ENCODE measurements at places on chromosomes 16 and 17.
A peak's percentile ranks its signal among the peaks of the same experiment; 100 is the strongest.

GRCh38 chr16:69469807-69470561, 45.6 kb downstream of the CYB5B start:
- DNase-seq = no peak

- DNase-seq = no peak
Observed at GRCh38 chr17:74713171-74713755, 540 bp upstream of the CD300LF start.

DNA sequence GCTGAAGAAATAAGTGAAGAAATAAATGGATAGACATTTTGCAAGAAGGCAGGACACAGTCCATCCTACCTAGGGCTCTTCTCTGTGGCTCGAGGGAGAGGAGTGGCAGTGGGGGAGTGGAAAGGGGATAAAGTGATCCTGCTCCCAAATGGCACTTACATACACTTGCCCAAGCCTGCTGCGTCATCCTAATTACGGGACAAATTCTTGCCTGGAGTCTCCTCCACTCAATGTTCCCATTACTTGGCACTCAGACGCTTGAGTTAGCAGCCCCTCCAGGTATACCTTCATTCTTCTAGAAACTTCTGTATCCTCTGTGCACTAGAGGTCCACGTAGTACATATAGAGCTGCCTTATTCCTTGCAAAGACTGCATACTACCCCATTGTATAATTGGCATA, 15.7 kb upstream of the MAP3K14 start:
- no peak for DNase-seq

- DNase-seq = no peak
Observed at GRCh38 chr17:48539177-48539576, 5.7 kb downstream of the HOXB2 start.

- DNase-seq = peak; percentile 57
Observed at GRCh38 chr17:58330997-58331814, 2.6 kb upstream of the TSPOAP1 start.

- DNase-seq = no peak
Observed at GRCh38 chr17:62673614-62674362, 46.3 kb downstream of the MRC2 start.

- peak; percentile 31 for DNase-seq
Observed at GRCh38 chr17:37389160-37389559, 13.4 kb downstream of the C17orf78 start.

DNA sequence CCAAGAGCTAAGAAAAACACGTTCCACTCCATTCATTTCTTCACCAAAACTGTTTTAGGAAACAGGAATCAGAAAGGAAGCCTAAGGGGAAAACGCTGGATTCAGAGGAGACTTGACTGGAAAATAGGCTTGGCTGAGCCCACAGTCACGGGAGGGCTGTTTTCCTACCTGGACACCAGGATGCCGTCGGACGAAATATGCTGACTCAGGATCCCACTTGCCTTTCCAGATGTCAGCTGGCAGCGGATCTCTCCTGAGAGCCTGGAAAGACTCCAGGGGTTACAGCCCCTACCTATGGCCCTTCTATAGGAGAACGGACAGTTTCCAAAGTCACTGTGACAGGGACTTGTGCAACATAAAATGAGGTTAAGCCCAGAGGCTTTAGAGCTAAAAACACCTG, 245.1 kb downstream of the C16orf95 start:
- no peak for DNase-seq

DNA sequence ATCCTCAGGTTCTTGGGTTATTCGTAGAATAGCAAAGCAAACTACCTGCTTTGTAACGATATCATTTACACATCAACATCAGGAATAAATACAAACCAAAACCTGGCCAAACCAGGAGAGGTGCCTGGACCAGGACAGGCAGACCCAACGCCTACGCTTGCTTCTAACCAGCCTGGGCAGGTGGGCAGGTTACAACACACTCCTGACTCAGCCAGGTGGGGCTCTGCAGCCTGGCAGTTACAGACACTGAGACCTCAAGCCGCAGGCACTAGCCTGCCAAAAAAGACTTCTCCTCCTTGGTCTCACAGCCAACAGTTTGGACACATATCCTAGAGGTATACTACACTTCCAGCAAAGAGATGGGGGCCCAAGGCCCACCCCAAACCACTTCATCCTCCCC, 14.0 kb downstream of the ANKRD11 start:
- DNase-seq = no peak

DNA sequence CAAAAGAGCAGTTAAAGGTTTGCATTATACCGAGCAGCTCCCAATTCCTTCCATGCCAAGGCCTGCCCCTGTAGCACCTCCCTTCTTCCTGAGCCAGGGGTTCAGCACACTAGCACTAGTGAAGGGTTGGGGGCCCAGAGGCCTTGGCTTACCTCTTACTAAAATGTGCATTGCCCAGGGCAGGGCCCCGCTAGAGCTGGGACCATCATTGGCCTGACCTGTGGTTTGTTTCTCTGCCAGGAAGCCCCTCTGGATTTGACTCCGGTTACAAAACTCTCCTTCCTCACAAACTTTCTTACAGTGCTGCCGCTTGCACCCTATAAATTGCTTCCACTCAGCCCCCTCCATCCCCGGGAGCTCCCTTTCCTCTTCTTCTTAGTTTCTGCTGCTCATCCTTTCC, 33.8 kb downstream of the MPRIP start:
- DNase-seq = no peak

GRCh38 chr17:38753071-38753506, 548 bp downstream of the PSMB3 start:
- DNase-seq = peak; percentile 29
